ENCODE measurements at places on chromosomes 6 and 20.
A peak's percentile ranks its signal among the peaks of the same experiment; 100 is the strongest.

DNA sequence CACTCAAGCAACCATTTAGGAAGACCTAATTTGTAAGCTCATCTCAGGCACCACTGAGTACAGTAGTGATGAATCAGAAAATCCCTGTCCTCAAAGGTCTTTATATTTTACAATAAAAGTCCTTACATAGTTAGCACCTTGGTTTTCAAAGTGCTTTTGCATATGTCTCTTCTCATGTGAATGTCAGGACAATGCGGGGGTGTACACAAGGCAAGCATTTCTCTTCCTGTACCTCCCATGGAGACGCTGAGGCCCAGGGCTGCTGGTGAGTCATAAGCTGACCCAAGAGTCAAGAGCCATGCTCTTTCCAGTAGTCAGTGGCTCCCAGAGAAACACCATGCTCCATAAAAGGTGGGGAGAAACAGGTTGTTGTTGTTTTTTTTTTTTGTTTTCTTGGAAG is 174.0 kb downstream of the GJA10 start:
- peak; percentile 84 for DNase-seq

- no peak for DNase-seq
Observed at GRCh38 chr6:34061348-34061747, 84.5 kb downstream of the GRM4 start.

DNA sequence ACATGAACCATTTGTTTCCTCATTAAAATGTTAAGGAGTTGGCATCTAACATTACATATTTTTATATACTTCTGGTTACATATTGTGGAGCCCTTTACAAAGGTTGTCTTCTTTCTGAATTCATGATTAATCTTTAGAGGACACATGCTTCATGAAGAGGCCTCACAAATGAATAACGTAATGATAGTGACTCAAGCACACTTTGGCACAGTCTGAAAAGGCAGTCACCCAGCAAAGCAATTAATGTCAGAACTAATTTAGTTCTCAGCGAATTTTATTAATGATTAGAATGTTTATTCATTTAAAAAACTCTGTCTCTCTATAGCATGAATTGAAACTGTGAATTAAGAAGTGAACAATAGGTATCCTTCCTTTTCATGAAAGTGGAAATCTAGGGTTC is 854.2 kb downstream of the PHF3 start:
- no peak for DNase-seq

- peak; percentile 13 for DNase-seq
Observed at GRCh38 chr6:75815756-75816155, 66.7 kb downstream of the MYO6 start.

DNA sequence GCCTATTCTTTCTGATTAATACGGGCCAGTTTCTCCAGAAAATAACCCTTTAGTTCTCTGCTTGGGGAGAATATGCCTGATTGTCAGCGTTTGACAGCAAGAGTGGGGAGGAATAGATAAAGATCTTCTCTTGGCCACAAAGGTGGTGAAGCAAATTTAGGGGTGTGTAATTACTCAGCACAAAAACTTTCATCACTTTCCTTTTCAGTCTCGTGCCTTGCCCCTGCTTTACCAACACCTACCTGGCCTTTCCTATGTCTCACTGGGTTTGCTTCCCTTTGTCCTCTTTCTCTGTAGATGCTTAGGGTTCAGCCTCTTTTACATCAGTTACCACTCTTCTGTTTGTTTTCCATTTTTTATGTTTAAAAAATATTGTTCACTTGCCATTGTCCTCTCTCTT is 99.2 kb downstream of the MCHR2 start:
- no peak for DNase-seq

DNA sequence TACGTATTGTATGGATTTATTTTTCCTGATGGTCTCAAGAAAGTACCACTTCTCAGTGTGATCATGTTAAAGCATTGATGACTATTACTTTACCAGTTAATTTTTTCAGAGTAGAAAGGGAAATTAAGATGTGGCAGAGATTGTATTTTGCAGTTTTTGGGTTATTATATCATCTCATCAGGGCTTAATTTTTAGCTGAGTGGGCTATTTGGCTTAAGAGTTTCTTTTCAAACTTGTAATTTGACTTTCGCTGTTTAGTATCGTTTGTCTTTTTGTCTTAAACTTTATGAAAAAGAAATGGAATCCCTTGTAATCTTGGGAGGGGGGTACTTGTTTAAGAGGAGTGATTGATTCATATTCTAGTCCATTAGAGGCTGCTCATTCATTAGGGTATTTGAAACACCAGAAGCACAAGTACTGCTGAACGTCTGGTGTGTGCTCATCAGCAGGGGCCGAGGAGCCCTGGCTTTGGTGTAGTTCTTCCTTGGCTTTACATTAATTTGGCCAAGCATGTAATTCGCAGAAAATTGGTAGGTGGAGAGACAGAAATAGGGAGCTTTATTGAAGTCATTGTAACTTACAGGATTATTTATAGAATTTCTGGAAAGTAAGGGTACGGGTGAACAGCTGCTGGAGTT is 112.4 kb downstream of the TIAM2 start:
- no peak for DNase-seq

DNA sequence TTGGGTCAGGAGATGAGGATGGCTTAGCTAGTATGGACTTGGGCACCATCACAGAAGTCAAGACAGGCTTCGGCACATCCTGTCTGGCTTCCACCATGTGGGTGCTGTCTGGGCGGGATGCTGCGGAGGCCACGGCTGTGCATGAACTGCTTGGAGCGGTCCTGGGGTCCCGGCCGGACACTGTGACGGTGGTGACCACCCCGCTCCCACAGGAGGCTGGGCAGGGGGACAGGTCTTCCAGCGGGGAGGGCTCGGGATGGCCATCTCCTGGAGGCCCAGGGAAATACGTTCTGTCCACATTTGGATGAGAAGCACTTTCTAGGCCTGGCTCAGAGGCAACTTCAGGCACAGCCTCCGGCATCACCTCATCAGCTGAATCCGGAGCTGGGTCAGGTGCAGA is 32.1 kb upstream of the TCFL5 start:
- DNase-seq = no peak

DNA sequence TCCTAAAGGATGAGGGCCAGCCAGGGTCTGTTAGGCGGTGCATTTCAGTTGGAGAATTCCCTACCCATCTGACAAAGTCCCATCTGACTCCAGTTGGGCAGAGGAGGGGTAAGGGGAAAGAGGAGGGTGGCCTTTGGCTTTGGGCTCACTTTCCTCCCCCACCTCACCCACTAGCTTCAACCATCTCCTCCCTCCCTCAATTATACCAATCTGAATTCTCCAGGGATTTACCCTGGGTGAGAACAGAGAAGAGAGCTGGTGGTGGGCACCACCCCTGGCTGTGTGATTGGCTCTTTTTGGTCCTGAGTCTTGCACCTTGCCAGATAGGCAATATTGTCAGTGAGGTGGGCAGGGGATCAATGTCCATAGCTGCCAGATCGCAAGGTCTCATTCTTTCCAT is 3.2 kb downstream of the HMGA1 start:
- DNase-seq = no peak

DNA sequence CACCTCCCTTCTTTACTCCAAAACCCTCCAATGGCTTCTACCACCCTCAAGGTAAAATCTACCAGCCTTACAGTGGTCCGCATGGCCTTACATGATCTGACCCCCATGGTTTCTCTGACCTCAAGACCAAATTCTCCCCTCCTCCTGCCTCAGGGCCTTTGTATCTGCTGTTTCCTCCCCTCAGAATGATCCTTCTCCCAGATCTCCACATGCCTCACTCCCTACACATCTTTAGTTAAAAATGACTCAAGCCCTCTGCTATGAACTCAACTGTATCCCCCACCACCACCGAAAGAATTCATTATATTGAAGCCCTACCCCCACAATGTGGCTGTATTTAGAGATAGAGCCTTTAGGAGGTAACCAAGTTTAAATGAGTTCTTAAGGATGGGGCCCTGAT is 4.1 kb downstream of the SLC23A2 start:
- peak; percentile 62 for DNase-seq

- DNase-seq = no peak
Observed at GRCh38 chr20:20903773-20904500, 191.5 kb upstream of the RALGAPA2 start.

DNA sequence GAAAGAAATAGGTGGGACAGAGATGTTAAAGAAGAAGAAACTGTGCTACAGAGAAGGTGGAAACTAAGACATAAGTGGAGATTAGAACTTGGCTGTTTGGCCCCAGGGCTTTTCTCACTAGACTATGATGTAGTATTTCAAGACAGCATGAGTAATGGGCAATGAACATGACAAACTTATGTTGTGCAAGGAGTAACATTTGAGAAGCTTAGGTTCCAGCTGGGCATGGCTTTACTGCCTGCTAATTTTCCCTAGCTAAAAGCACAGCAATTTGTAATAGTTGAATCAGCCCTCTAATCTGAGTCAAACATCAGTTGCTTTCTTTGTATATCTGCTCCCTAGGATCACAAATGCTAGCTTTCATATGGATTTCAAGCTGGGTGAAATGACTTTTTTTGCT is 294.3 kb upstream of the BMP2 start:
- peak; percentile 12 for DNase-seq

GRCh38 chr20:47160240-47160639 is 196.3 kb downstream of the ZMYND8 start:
- no peak for DNase-seq

DNA sequence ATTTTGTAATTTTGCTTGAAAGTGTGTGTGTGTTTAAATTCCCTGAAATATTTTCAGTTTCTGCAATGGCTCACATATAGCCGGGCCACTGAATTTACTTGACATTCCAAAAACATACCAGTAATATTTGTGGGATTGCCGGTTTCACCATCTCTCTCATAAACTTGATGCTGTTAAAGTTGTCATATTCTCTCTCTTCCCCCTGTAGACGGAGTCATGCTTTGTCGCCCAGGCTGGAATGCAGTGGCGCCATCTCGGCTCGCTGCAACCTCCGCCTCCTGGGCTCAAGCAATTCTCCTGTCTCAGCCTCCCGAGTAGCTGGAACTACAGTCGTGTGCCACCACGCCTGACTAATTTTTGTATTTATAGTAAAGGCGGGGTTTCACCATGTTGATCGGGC is 122.1 kb downstream of the TIAM2 start:
- peak; percentile 97 for DNase-seq

DNA sequence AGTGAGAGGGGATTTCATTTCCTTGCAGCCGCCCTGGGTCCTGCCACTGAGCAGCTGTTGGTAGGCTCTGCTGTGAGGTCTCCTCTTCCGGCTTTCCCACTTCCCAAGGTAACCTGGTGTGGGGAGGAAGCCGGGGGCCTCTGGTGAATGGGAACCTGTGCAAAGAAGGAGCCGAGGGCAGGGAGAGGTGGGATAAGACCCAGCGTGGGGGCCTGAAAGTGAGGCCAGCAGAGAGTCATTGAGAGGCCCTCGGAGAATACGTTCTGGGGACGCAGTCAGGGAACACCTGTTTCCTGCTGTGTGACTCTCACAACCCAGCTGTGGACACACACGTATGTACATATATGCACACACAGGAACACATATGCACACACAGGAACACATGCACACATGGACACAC is 100.7 kb downstream of the CDH26 start:
- no peak for DNase-seq

- no peak for DNase-seq
Observed at GRCh38 chr20:21190869-21191268, 65.0 kb downstream of the KIZ start.

GRCh38 chr20:16808796-16809195 is 60.6 kb downstream of the OTOR start:
- no peak for DNase-seq

DNA sequence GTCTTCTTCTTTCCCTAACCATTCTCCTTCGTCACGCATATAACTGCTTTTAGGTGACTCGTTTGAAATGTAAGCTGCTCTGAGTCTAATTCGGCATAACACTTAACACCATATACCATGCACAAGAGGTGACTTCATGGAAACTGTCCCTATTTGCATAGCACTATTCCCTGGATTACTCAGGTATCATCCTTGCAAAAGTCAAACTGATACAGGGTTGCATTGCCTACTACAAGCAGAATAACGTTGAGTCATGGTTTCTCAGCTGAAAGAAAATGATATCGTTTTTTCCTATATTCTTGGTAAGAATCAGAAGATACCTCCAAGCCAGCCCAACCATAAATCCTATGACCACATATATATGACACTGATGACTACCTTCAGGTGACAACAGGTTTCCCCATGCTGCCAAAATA is 227.5 kb downstream of the ATXN1 start:
- DNase-seq = no peak

GRCh38 chr6:112710710-112711109 is 363.6 kb downstream of the RFPL4B start:
- no peak for DNase-seq

GRCh38 chr6:7235712-7236305 is 77.2 kb downstream of the SSR1 start:
- no peak for DNase-seq

DNA sequence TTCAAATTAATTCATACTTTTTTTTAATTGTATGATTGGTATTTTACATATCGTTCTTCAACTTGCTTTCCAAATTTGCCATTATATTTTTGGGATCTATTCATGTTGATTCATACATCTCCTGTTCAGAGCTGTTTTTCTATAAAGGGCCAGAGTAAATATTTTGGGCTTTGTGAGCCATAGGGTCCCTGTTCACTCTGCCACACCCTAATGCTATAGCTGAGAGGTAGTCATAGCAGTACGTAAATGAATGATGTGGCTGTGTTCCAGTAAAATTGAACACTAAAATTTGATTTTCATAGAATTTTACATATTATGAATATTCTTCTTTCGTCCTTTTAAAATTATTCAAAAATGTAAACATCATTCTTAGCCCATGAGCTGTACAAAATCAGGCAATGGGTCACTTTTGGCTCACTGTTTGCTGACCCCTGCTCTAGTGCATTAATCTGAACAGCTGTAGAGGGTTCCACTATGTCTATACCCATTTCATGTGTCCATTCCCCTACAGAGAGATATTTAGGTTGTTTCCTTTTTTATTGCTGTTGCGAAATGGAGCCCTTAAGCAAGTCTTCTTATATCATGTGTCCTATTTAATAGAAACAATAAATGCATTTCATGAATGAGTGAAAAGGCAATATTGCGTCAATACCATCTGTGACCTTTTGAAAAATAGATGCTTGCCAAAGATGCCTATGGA is 136.4 kb upstream of the SALL4 start:
- no peak for DNase-seq

GRCh38 chr6:108638993-108639392 is 78.3 kb downstream of the FOXO3 start:
- DNase-seq = no peak

GRCh38 chr6:158536891-158537798 is 22.7 kb upstream of the TMEM181 start:
- peak; percentile 10 for DNase-seq

DNA sequence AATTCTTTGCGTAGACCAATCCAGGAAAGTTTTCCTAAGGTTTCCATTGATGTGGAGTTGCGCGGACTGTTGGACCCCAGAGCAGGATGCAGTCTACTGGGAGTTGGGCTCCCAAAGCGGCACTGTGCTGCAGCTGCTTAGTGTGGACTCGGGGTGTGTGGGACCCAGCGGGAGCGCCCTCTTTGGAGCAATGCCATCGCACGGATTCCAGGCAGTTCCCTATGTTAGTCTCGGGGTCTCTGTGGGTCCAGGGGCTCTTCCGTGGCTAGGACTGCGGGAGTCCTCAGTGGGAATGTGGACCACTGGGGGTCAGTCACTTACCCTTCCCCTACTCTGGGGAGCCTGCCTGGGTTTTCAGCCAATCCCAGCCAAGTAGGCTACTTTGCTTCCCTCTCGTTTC is 151.7 kb upstream of the OLIG3 start:
- no peak for DNase-seq

GRCh38 chr6:126667728-126668127 is 327.8 kb downstream of the CENPW start:
- no peak for DNase-seq

GRCh38 chr6:2307799-2308198 is 62.4 kb upstream of the GMDS start:
- no peak for DNase-seq

Measured in fibroblast of skin of back (primary cell).